ENCODE measurements at places on chromosomes 12 and 14. TPM values are rescaled to one million over a fixed set of nuclear protein-coding genes. Genes with fewer than 3 reads are reported as not detected.

DNA sequence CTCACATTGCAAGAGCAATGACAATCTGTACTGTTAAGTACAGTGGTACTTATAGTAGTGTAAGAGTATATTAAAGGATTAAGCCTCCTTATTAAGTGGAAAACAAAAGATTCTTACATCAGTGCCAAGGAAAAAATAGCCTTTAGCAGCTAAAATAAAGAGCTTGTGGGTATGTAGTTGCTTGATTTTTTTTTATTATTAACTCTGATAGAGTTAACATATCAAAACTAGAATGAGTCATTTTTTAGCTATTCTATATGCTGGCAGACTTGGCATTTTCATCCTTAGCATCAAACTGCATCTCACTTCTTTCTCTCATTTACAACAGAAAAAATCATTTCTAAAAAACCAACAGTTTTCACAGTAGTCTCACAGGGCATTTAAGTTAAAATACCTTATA lies 86.5 kb downstream of the ATP2B1 start:
- no peak for DNase-seq

POTEG gene
- not detected for total RNA-seq

GRCh38 chr12:120468325-120468820 lies 1.2 kb downstream of the SRSF9 start:
- DNase-seq: peak; percentile 53

- DNase-seq: peak; percentile 66
Measured at GRCh38 chr12:113424915-113425823, 3.0 kb downstream of the SDSL start.

RNFT2 gene
- total RNA-seq: 10.5 TPM

DNA sequence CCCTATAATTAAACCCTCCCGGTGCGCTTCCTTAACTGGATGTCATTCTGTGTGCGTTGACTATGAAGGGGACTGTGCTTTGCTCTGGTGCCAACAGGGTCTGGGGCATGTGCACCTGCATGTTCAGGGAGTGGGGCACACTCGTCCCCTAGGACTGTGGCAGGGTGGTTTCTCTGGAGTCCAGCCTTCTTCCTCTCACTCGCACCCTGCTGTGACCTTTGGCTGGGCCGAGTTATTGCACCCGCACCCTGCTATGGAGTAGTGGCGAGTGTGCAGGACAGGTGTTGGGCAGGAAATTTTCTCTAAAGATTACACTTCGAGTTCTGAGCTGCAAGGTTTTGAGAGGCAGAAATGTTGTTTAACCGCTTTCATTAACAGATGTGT lies 138.9 kb downstream of the PLXNC1 start:
- no peak for DNase-seq

GRCh38 chr12:56411781-56412639 lies 37.2 kb downstream of the TIMELESS start:
- no peak for DNase-seq

ABCD4 gene
- 72.8 TPM for total RNA-seq

PLXNC1 gene
- 41.3 TPM for total RNA-seq

- no peak for DNase-seq
Measured at GRCh38 chr12:58513852-58514251, 406.5 kb downstream of the LRIG3 start.

KLRC2 gene
- total RNA-seq: not detected

GRCh38 chr12:29743801-29744200 lies 39.9 kb downstream of the TMTC1 start:
- DNase-seq: no peak

- DNase-seq: no peak
Measured at GRCh38 chr14:77657280-77657679, 40.8 kb upstream of the SPTLC2 start.

DNA sequence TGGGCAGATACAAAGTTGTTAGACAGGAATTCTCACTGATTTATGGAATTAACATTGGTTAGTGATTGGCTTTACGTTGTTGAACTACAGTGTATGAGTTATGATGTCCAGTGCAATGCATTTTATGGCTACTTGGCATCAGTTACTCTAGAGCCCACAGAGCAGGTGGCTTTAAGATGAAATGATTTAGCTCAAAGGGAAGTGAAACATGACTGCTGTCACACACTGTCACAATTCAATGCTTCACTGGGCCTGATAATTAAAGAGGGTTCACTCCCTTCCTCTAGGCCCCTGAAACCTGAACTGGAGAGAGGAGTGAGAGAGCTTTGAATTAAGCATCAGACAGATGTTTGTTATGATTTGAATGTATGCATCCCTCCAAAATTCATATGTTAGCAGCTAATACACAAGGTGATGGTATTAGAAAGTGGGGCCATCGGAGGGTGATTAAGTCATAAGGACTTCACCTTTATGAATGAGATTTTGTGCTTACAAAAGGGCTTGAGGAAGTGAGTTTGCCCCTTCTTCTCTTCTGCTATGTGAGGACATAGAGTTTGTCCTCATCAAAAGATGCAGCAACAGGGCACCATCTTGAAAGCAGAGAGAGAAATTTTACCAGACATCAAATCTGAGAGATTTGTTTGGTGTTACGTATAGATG lies 175.8 kb upstream of the GRIN2B start:
- no peak for DNase-seq

GPR132 gene
- total RNA-seq: not detected

DNA sequence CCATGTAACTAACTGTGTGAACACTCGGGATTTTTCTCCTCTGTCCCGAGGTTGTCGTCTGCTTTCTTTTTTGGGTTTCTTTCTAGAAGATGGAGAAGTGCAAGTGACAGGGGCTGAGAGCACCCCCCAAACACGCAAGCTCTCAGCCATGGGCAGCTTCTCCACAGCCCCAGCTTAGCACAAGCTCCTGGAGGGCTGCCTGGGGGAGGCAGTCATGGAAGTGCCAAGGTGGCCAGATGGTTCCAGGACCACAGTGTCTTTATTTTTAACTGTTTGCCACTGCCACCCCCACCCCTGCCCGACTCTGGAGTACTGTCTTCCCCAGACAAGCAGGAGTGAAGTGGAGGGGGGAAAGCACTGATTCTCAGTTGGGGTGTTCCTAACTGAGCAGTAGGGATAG lies 58.2 kb downstream of the ST8SIA1 start:
- DNase-seq: no peak

CLEC9A gene
- not detected for total RNA-seq

MORN3 gene
- 36.5 TPM for total RNA-seq

DNA sequence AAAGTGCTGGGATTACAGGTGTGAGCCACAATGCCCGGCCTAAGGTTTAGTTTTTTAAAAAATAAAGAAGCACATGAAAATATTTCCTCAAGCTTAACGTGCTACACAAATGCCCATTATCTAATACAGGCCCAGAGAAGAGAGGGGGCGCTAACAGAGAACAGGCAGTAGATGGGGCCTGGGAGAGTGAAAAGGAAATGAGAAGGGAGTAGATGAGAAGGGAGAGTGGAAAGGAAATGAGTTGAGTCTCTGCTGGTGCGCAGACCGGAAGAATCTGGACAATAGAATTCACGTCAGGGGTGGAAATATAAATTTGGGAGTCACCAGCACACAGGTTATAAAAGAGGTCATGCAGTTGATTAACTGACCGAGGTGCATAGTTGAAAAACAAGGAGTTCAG lies 10.7 kb downstream of the PXN start:
- no peak for DNase-seq

DNA sequence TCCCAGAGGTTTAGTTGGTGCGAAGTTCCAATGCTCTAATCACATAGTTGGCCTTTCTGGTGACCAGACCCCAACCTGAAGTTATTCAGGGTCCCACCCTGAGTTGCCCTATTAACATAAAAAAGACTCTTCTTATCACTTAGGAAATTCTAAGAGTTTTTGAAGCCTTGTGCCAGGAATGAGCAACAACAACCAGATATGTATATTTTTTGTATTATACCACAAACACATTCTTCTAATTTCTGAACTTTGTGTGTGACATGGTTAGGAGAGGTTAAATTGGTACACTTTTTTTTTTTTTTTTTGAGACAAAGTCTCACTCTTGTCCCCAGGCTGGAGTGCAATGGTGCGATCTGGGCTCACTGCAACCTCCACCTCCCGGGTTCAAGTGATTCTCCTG lies 320.4 kb upstream of the PDE3A start:
- no peak for DNase-seq
